ENCODE measurements at places on chromosomes 4 and X.
A peak's percentile ranks its signal among the peaks of the same experiment; 100 is the strongest.

DNA sequence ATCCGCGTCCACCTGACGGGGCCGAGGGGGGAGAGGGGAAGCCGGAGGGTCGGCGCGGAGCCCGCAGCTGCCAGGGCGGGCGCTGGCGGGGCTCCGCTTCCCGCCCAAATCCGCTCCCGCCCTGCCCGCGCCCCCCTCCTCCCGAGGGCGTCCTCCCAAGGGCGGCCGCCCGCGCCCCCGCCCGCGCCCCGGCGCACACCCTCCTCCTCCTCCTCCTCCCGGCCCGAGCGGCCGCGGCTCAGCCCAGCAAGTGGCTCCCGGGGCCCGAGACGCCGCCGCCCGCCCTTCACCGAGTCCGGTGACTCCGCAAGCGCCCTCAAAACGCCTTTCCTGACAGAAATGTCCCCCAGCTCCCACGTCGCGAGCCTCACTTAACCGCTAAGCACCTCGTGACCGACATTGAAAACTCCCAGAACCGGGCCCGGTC, 487 bp downstream of the HMGB2 start:
- DNase-seq, result peak; percentile 53

GRCh38 chrX:3806630-3807029, 93.2 kb upstream of the PRKX start:
- DNase-seq, result no peak

GRCh38 chr4:16162891-16163290, 63.4 kb downstream of the TAPT1 start:
- no peak for DNase-seq

GRCh38 chr4:185108669-185109068, 34.4 kb upstream of the SLC25A4 start:
- no peak for DNase-seq

GRCh38 chr4:179843370-179843769, 2399.8 kb upstream of the TENM3 start:
- DNase-seq, result no peak

DNA sequence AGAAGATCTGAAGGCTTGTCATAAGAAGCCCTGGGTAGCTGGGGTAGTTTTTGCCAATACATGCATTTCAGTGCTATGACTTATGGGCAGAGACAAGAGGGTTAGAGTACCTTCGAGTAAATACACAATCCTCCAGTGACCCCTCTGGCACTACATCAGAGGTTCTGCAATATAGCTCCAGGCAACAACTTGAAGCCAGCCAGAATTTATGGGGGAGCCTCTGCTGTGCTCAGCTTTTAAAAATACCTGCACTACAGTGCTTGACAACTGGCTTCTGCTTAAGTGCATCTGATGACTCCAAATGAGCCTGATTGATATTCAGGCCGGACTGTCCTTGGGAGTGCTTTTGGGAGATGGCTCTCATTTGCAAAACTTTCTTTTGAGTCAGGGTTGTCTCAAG, 44.9 kb upstream of the SMAD1 start:
- no peak for DNase-seq

GRCh38 chrX:120125444-120125843, 9.7 kb upstream of the RHOXF1 start:
- no peak for DNase-seq

GRCh38 chr4:128384765-128385598, 97.4 kb upstream of the PGRMC2 start:
- DNase-seq, result no peak

GRCh38 chr4:127734976-127735375, 4.8 kb downstream of the SLC25A31 start:
- DNase-seq, result no peak

GRCh38 chr4:68708566-68708965, 38.1 kb upstream of the UGT2B15 start:
- no peak for DNase-seq

- no peak for DNase-seq
Observed at GRCh38 chrX:127466211-127466610, 586.0 kb downstream of the ACTRT1 start.

- DNase-seq, result no peak
Observed at GRCh38 chr4:189404271-189404670, 536.4 kb upstream of the FRG1 start.

- no peak for DNase-seq
Observed at GRCh38 chr4:119653990-119654389, 25.4 kb upstream of the PDE5A start.

- no peak for DNase-seq
Observed at GRCh38 chr4:7867701-7868435, 71.8 kb downstream of the AFAP1 start.

- DNase-seq, result no peak
Observed at GRCh38 chrX:75784680-75785491, at the start of gene MAGEE2. Gene MAGEE2, minus strand, starts transcription at chrX:75785254. Its CDS starts 203 bp downstream, at chrX:75785051.

- no peak for DNase-seq
Observed at GRCh38 chrX:111506826-111507225, 4.6 kb upstream of the SERTM2 start.

DNA sequence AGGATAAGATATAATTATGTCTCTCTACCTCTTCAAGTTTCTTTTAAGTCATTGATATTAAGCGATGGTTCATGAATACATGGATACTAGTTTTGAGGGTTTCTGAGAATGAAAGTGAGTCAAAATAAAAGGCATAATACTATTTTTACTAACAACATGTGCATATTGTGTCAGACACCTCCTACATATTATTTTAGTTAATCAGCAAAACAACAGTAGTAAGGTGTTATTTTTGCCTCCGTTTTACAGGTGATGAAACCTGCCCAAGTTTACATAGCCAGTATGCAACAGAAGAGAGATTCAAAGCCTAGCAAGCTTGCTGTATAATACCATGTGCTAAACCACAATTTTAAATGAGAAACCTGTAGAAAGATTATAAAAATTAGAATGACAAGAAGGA, 544.1 kb downstream of the EPHA5 start:
- DNase-seq, result no peak

DNA sequence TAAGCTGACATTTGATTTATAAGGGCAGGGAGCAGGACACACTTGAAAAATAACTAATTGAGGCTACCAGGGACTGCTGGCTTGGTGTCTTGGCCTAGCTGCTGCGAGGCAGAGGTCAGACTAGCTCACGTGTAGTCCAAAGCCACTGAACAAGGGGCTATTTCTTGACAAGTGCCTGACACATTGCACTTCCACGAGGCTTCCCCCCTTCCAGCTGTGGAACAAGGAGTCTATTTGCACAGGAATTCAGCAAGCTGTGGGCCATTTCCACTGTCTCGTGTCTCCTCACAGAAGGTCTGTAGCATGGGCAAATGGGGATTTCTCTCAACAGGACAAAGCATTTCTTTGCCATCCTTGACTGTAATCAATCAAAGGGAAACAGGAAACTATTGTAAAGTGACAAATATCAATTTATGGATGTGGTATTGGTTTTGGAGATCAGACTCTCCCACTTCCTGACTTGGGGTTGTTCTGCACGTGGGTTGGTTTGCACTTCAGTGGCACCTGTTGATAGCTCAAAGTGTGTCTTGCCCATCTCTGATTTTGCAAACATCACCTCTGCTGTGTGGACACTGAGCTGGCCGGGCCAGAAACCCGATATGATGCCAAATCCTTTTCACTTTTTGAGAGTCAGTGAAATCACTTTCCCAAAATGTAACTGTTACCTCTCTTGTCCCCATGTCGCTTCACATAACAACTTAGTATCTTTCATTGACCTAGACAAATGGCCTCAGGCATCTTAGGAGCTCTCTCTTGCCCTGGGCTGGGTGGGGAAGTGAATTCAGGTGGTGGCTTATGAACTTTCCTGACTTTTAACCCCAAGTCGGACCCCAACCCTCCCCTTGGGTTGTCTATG, 107.4 kb upstream of the MAMLD1 start:
- DNase-seq, result no peak

- DNase-seq, result no peak
Observed at GRCh38 chr4:156303708-156304107, 350.0 kb upstream of the CTSO start.

DNA sequence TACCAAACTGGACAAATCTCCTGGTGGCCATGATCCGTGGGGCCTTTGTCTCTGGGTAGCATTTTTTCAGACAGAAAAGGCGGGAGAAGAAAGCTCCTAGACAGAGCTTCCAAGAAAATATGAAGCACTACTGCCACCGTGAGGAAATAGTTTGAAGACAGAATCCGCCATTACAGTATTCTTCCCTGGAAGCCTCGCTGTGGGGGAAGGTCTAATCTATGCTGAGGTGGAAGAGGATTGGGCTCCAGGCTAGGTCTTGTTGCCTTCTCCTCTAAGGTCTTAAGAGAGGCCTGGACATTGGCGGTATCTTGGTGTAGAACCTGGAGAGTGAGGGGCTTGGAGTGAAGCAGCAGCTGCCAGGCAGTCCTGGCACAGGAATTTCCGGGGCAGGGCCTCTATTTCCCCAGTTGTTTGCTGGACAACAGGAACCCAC, 218.9 kb downstream of the OR13H1 start:
- peak; percentile 72 for DNase-seq

DNA sequence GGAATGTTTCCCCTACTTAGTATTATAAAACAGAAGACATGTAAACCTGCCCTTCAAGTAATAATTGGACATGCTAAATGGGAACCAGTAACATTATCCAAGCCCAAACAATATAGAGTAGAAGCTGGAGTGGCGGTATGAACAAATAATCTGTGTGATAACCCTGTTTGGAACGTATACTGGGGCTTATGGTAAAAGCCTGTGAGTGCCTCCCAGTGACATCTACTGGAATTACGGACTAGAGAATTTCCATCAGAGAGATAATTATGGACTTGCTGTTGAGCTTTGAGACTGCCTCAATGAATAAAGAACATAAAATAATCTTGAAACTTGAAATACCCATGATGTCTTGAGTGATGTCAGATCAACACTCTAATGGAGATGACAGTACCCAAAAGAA, 406.3 kb upstream of the GRIA3 start:
- no peak for DNase-seq

GRCh38 chr4:5750052-5750945, 39.3 kb downstream of the EVC start:
- DNase-seq, result no peak

DNA sequence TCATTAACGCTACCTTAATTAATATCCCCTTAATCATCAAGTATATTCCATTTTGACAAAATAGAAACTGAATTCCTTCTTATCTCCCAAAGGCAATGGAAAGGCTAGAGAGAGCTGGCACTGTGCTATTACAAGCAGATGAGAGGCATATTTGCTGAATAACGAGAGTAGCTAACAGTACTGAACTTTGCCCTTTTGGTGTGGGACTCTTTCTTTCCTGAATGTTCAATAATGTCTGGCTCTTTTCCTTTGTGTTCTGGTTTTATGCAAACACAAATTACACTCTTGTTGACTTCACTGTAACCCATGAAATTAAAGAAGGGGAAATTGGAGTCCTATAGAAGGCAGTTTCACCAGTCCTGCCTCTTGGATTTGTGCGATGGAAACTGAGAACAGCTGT, 63.5 kb downstream of the SHROOM3 start:
- no peak for DNase-seq

- DNase-seq, result no peak
Observed at GRCh38 chr4:18398661-18399060, 377.1 kb upstream of the LCORL start.

- no peak for DNase-seq
Observed at GRCh38 chr4:149265645-149266044, 550.0 kb downstream of the IQCM start.

DNA sequence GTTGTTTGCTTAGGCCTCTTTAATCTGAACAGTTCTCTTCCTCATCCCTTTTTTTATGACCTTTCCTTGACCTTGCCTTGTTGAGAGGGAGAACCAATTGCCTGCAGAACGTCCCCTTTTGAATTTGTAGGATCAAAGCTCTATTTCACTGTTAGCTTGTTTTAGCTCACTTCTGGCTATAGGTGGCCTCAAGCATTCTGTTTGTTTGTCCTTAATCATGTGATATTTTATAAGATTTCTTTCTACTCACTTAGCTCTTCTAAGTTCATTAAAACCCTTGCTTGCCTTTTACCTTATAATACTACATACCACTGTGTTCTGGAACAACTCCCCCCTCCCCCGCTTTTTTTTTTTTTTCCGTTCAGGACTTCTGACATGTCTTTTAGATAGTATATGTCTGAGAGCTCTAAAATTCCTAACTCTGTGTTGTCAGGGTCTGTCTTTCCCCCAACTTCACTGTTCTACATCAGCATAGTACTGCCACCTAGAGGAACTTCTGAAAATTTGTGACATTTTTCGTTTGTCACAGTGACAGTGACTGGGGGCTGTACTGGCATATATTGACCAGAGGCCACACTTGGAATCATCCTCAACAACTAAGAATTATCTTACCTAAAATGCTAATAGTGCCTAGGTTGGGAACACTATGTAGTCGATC, 128.5 kb downstream of the LARP7 start:
- DNase-seq, result no peak

GRCh38 chr4:3488820-3489219, 25.7 kb downstream of the DOK7 start:
- no peak for DNase-seq

DNA sequence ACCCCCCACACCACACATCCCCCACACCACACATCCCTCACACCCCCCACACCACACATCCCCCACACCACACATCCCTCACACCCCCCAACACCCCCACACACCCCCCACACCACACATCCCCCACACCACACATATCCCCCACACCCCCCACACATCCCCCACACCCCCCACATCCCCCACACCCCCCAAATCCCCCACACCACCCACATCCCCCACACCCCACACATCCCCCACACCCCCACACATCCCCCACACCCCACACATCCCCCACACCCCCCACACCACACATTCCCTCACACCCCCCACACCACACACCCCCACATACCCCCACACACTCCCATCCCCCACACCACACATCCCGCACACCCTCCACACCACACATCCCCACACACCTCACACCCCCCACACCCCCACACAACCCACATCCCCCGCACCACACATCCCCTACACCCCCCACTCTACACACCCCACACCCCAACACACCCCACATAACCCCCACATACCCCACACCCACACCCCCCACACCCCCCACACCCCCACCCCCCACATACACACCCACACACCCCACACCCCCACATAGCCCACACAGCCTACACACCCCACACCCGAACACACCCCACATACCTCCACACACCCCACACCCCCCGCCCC, 172.9 kb downstream of the DCLK2 start:
- DNase-seq, result no peak

DNA sequence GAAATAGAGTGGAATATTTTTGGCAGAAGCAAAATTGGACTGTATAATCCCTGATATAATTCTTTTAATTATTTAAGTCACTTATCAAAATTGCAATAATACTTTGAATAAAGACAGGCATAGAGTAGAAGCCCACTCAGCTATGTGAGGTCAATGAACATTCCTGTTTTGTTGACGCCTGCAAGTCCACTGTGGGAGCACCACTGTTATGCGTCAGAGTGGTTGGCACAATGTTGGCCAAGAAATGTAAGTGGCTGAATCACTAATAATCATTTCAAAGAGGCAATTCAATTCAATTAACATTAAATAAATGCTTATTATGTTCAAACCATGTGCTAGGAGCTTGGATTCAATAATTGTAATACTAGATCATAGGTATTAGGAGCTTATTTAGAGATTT, 221.0 kb downstream of the SPCS3 start:
- no peak for DNase-seq

GRCh38 chrX:135974279-135974856, 580 bp upstream of the MMGT1 start:
- DNase-seq, result peak; percentile 75

Data from CD4-positive, alpha-beta T cell treated with Interleukin-1 beta for 1 hour (primary cell).